ENCODE measurements at places on chromosomes 12 and 14.

DNA sequence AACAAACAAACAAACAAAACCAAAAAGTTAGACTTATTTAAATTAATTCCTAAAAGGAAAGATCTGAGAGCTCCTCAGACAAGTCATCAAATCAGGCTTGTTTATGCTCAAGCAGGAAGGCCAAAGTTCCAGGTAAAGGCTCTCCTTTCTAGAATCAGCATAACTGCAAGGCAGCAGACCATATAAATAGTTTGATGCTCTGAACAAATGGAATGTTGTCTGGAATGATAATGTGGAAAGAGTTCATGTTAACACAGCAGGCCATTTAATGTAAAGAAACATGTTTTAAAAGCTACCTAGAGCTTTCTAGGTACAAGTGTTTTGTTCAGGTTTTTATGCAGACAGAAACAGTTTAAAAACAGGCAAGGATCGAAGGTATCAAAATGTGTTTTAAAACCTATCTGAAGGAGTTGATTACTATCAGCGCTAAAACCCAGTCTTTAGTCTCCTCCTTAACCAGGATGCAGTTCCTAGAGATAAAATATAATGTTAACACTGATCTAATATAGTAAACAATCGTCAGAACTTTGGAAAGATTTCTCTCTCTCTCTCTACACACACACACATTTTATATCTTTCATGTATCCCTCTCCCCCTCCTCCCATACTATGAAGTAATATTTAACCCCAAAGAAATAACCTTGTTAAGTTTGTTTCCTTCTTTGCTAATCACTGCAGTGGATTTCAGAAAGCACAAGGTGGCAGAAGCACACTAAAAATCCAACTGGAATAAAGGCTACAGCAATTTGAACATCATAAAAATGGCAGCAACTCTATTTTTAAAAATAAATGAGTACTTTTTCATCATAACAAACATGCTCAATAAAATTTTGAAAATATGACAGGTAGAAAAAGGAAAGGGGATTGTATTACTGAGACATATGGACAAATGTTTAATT is 135.5 kb downstream of the PAWR start:
- peak; percentile 52 for DNase-seq

- no peak for DNase-seq
Measured at GRCh38 chr12:100953677-100954076, 159.1 kb downstream of the ANO4 start.

GRCh38 chr14:100654814-100655740 is 67.9 kb upstream of the BEGAIN start:
- no peak for DNase-seq

DNA sequence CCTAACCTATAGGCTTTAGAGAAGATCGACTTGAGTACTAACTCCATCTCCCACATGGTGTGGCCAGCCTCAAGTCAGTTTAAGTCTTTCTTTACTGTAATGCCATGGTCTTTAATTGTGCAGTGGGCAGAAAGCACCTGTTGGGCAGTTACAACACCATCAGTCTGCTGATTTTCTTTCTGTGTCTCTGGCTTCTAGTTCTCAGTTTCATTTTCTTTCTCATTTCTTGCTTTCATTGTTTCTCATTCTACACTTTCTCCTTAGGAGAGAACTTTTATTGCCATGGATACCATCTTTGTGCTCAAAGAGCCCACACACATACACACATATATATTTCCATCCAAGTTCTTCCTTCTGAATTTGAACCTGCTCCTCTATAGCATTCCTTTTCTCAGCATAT is 96.1 kb upstream of the SLC16A7 start:
- no peak for DNase-seq

GRCh38 chr12:108116699-108117098 is 12.4 kb upstream of the WSCD2 start:
- no peak for DNase-seq

- DNase-seq: peak; percentile 78
Measured at GRCh38 chr14:76784881-76785280, 23.6 kb downstream of the VASH1 start.

DNA sequence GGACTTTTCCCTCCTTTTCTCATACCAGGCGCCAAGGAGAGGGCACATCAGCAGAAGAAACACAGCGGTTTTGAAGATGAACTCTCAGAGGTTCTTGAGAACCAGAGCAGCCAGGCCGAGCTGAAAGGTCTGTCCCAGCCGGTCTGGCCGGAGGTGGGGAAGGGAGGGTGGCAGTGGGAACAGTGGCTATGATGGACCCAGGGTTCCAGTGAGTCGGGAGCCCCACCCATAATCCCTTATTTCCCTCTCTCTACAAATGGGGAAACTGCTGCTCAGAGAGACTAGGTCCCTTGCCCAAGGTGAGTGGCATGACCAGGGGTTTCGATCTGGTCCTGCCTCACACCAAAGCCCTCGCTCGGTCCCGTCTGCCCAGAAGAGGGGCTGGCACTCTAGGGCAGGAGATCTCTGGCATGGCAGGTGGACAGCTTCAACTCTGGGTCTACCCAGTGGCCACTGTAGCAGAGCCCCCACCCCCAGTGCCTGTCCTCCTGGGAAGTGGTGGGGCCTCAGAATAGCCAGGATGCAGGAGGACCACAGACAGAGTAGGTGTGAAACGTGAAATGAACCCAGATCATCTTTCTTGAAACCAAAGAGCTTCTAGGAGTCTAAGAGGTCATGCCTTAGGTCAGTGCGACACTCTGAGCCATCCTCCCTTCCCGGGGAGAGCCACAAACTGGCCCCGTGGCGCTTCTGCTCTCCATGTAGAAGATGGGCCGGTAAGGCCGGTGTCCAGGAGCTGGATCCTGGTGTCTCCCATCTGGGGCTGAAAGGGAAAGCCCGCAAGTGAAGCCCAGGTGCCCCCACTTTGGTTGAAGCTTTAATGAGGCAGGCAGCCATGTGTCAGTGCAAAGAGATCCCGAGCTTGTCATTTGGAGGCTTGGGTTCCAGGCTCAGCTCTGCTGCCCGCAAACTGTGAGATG is 7.0 kb downstream of the CHGA start:
- no peak for DNase-seq

GRCh38 chr14:80978403-80978802 is 23.0 kb downstream of the TSHR start:
- no peak for DNase-seq

DNA sequence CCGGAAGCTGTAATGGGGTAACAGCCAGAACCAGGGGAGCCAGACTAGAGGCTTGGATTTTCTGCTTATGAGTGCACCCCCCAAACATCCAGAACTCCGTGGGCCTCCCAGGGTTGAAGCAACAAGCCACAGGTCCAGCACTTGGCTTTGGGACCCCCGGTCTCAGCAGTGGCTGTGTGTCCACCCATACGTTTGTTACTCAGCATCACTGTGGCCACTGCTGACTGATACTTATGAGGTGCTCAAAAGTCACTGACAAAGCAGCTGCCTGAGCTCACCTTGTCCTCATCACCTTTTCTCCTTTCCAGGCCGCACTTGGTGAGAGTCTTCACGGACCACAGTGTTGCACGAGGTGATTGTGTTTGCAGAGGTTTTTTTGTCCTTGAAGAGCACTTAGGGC is 145.6 kb upstream of the RFLNA start:
- no peak for DNase-seq

DNA sequence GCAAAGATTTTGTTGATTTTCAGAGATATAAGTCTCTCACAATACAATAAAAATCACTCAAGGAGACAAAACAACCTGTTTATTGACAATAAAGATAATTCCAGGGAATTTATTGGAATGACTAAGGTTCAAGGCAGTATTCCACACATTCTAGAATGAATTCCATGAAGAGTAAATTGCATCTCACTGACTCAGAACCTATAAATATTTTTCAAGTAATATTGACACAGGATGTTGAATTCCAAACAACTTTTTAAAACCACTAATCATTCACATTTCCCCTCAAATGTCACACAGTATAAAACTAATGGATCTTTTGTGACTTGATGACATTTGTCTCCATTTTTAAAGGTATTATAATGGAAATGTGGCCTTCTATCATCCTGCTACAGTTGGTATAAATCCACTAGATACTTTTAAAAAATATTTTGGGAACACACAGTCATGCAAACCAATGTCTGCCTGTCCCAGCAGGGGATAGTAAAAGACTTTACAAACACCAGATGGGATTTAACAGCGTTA is 42.1 kb upstream of the LGR5 start:
- no peak for DNase-seq

- DNase-seq: no peak
Measured at GRCh38 chr12:49750027-49750995, 9.0 kb downstream of the TMBIM6 start.

- DNase-seq: no peak
Measured at GRCh38 chr14:24329736-24330135, 5.1 kb downstream of the ADCY4 start.

- no peak for DNase-seq
Measured at GRCh38 chr14:53356361-53357150, 203.4 kb upstream of the DDHD1 start.

- no peak for DNase-seq
Measured at GRCh38 chr14:33184587-33184986, 245.9 kb downstream of the NPAS3 start.

GRCh38 chr12:46390881-46391280 is 18.3 kb upstream of the SLC38A2 start:
- no peak for DNase-seq

DNA sequence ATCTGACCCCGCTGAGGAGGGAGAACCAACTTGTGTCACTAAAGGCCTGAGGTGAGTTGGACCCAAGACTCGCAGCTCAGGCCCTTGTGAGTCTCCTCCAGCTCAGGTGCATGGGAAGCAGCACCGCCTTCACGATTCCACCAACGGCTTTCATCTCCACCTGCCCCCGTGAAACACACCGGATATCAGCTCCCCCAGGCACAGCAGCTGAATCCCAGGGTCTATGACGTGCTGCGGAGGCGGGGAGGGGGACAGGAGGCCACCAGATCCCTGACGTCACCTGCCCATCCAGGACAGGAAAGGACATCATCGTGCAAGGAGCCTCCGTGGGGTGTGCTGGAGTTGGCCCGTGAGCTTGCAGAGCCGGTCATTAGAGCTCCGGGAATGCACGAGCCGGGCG is 18.5 kb upstream of the SFSWAP start:
- DNase-seq: no peak

DNA sequence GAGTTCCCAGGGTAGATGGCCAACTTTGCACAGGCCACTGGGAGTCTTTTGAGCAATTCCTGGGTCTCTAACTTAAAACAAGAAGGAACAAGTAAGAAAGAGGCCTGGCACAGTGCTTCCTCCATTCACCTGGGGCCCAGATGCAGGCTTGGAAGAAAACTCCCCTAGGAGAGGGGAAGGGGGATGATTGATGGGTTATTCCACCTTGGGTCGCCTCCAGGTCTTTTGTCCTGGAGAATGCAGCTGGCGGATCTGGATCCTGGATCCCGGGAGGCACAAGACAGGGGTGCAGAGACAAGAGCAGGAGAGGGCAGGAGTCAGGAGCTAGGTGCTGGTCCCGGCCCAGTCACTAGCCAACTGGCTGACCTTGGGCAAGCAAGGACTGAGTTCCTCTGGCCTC is 74.5 kb downstream of the ESRRB start:
- no peak for DNase-seq

DNA sequence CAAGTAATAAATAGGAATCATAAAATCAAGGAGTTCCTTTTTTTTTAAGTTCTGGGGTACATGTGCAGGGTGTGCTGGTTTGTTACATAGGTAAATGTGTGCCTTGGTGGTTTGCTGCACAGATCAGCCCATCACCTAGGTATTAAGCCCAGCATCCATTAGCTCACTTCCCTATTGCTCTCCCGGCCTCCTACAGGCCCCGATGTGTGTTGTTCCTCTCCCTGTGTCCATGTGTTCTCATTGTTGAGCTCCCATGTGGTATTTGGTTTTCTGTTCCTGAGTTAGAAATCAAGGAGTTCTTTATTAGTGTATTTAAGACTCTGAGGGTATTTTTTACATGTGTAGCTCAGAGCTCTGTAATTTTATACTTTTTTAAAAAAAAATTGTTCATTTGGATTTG is 86.0 kb downstream of the SCFD1 start:
- no peak for DNase-seq

GRCh38 chr12:67980391-67980790 is 8.9 kb upstream of the IFNG-AS1 start:
- DNase-seq: no peak

- no peak for DNase-seq
Measured at GRCh38 chr14:75274050-75274898, 4.4 kb upstream of the FOS start.

GRCh38 chr14:35898217-35898775 is 72.2 kb downstream of the BRMS1L start:
- DNase-seq: no peak

GRCh38 chr12:47377414-47378221 is 297.9 kb upstream of the AMIGO2 start:
- DNase-seq: peak; percentile 90

GRCh38 chr12:20375560-20375959 is 7.2 kb downstream of the PDE3A start:
- no peak for DNase-seq

DNA sequence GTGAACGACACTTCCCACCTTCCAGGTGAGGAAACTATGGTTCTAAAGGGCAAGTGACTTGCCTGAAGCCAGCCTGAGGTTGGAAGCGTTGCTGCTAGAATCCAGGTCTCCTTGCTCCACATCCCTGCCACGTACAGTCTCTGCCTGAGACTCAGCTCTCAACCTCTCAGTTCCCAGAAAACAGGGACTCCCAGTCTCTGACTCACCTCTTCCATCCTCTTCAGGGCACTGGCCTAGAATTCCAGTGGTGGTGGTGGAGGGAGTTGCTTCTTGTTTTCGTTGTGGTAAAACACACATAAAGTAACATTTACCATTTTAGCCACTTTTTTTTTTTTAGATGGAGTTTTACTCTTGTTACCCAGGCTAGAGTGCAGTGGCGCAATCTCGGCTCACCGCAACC is 7.3 kb downstream of the GPR68 start:
- peak; percentile 50 for DNase-seq

- no peak for DNase-seq
Measured at GRCh38 chr12:28459481-28459880, 269.2 kb downstream of the CCDC91 start.

DNA sequence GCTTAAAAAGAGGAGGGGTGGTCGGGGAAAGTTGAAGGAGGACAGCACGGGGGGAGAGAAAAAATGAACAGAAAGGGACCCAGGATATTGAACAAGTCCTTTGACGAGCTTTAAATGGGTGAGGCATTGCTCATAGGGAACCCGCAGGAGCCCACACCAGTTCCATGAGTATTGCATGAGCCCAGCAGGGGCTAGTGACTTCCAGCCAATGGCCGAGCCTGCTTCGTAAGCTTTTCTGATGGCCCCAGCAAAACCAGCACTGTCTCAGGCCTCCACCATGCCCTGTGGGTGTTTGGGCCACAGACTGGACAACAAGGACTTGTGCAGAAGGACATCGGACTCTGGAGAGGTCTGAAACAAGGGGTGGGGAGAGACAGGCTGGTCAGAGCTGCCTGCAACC is 109.5 kb downstream of the ZFP36L1 start:
- no peak for DNase-seq

GRCh38 chr12:103901518-103902173 is 28.6 kb upstream of the HSP90B1 start:
- no peak for DNase-seq
